Activated T-helper 1 cell treated with anti-CD3 and anti-CD28 coated beads, Interleukin-2, amount 50 U/mL, for 16 hours (primary cell): ENCODE measurements at places on chromosomes 3 and 15.
A peak's percentile ranks its signal among the peaks of the same experiment; 100 is the strongest.

- no peak for DNase-seq
Measured at GRCh38 chr3:194005930-194006501, 129.9 kb upstream of the HES1 start.

DNA sequence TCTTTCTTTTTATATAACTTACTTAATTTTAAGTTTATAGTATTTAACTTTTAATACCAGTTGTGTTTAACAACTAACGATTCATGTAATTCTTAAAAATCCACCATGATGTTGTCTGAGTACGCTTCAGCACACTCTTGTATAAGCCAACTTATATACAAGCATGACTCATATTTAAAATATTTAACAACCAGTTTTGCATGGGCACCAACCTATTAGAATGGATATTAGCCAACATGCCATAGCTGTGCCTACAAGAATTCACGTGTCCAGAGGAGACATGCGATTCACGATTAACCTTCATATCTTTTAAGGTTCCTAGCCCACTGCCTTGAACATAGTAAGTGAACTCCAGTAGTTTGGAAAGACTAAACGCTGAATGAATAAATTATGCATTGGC lies 1023.2 kb downstream of the TBL1XR1 start:
- no peak for DNase-seq

- DNase-seq: peak; percentile 0
Measured at GRCh38 chr15:55108858-55109518, 87.8 kb downstream of the RSL24D1 start.

DNA sequence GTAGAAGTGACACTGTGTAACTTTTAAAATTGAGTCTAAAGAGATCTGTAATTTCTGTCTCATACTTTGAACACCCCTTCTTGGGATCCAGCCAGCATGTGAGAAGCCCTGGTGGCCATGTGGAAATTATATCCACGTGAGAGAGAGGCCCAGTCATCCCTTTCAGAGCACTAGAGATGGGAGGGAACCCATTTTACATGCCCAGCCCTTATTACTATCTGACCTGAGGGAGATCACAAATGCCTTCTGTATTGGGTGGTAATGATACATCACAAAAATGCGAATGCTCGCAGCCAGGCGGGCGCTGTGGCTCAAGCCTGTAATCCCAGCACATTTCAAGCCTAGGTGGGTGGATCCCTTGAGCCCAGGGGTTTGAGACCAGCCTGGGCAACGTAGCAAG lies 27.3 kb upstream of the TRAK1 start:
- DNase-seq: no peak

- DNase-seq: no peak
Measured at GRCh38 chr15:41921167-41921566, 27.3 kb upstream of the SPTBN5 start.

DNA sequence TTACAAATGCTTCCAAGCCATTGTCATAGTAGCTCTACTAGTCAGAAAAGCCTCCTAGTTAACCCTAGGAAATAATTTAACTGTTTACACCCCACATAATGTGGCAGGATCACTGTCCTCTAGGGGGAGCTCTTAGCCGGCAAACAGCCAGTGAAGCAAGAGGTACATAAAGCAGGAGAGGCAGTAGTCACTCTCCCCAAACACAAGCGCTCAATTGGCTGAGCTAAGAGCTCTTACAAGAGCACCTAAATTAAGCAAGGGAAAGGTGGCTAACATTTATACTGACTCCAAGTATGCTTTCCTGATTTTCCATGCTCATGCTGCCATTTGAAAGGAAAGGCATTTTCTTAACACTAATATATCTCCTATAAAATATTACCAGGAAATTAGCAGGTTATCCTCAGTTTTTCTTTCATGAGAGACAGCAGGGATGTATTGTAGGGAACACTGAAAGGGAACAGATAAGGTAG lies 37.6 kb downstream of the NCEH1 start:
- peak; percentile 20 for DNase-seq

DNA sequence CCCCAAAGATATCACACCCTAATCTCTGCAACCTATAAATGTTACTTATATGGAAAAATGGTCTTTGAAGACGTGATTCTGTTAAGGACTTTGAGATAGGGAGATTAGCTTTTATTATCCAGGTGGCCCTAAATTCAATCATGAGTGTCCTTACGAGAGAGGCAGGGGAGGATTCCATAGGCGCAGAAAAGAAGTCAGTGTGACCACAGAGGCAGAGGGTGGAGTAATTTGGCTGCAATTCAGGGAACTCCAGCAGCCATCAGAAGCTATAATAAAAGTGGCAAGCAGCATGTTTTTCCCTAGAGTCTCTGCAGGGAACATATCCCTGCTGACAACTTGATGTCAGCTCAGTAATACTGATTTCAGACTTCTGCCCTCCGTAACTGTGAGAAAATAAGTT lies 315.2 kb upstream of the ROBO2 start:
- DNase-seq: no peak

DNA sequence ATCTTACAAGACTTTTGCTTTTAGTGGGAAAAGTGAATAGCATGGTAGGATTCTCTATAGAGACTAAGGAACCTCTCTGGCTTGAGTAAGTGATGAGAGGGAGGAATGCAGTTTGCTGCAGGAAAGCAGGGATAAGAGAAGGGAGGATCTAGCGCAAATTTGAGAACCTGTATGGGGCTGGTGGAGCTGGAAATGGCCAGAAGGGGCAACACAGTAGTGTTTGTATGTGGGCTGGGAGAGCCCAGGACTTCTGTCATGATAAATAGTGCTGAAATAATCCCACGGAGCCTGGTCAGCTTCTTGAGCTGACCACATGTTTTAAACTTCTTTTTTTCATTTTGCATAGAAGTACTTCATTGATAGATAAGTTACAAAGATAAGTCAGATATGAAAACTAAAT lies 11.2 kb upstream of the SHC4 start:
- no peak for DNase-seq

DNA sequence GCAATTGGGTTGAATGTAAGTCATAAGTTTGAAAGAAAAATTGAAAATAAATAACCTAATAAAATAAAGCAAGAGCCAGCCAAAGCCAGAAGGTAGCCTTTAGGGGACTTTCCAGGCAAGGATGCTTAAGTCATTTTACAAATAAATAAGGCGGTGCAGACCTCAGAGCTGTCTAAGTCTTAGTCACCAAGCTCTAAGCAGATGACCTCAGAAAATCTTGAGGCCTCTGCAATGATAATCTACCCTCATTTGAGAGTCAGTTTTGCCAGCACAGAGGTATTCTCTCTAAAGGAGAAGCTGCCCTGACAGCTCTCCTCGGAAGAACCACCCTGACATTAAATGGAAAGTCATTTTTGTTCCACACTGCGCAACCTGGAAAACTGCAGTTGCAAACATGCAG lies 113.9 kb downstream of the OXNAD1 start:
- DNase-seq: no peak

DNA sequence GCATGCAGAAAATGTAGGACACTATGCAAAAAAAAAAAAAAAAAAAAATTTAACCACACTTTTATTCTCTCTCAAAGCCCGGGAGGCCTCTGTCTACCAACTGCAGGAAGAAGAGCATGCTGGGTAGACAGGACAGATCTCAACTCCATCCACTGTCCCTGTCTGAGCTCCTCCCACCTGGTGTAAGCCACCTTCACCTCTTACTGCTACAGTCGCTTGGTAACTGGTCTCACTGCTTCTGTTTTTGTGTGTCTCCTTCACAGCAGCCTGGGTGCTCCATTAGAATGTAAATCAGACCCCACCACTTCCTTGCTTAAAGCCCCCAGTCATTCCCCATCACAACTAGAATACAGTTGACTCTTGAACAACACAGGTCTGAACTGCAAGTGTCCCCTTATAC lies 115.1 kb upstream of the PROK2 start:
- no peak for DNase-seq

- no peak for DNase-seq
Measured at GRCh38 chr3:107679921-107680320, 157.2 kb downstream of the BBX start.

- DNase-seq: no peak
Measured at GRCh38 chr3:59798372-59799086, 748.7 kb upstream of the CFAP20DC start.

GRCh38 chr15:68279779-68280753 lies 2.5 kb downstream of the FEM1B start:
- no peak for DNase-seq

GRCh38 chr3:50324351-50325112 lies 2.0 kb upstream of the HYAL2 start:
- DNase-seq: no peak

DNA sequence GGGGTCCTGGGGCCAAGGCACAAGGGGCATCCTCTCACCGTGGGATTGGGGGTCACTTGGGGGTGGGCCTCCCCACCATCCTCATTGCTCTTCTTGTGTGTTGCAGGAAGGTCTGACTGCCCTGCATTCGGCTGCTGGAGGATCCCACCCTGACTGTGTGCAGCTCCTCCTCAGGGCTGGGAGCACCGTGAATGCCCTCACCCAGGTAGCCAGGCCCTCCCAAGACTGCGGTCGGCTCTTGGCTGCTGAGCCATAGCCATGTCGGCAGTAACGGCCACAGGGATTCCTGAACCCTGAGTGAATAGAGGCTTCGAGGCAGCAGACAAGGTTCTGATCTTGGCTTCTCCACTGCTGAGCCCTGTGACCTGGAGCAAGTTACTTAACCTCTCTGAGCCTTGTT lies 19.7 kb downstream of the ANKDD1A start:
- no peak for DNase-seq

DNA sequence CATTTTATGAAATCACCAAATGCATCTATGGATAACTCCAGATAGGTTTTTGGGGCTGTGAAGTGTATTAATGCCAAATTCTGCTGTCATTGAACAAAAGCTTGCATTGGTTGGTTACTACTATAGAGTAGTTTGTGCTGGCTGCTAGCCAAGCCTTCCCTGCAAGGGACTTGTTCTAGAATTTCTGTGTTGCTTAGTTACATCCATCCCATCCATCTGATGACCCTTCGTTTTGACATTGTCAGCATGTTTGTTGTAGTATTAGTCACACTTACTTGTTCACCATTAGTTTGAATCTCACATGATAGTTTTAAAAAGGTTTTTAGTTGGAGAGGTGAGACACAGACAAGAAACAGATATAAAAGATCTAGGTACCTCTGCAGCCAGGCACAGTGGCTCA lies 7.0 kb upstream of the NIPA2 start:
- no peak for DNase-seq

- DNase-seq: no peak
Measured at GRCh38 chr3:190826018-190826417, 36.5 kb downstream of the GMNC start.

GRCh38 chr3:135992072-135992471 lies 26.5 kb downstream of the PPP2R3A start:
- no peak for DNase-seq

- DNase-seq: no peak
Measured at GRCh38 chr15:86892774-86893449, 813.2 kb downstream of the AGBL1 start.

DNA sequence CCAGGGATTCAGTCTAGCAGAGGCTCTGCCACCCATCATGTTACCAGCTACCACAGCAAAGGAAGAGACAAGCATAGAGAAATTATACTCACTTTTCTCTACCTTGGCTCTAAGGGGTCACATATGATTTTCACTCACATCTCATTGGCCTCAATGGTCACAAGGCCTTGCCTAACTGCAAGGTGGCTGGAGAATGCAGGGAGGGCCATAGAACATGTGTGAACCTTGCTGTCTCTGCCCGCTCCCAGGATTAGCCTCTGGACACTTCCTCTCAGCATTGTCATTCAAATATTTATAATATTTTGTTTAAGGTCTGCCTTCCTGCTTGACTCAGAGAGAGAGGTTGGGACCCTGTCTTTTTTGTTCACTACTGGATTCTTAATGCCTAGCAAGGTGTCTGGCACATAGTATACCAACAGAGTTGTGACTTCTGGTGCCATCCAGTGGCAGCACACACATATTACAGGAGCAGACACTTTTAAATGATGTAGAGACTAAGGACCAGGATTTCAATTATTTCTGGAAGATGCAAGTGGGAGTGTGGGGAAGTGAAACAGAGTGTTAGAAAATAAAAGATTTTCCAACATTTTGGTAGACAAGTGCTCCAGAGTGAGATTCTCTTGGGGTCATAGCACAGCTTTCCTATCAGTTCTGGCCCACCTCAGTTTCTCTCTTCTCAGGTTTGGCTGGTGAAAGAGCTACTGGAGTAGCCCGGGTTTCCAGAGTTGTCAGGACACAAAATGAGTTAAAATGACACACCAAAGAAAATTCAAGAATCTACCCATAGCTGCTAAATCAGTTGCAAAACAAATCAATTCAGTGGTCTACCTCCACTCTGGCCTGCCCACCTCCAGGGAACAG lies 119.0 kb upstream of the RASGRP1 start:
- DNase-seq: peak; percentile 41

DNA sequence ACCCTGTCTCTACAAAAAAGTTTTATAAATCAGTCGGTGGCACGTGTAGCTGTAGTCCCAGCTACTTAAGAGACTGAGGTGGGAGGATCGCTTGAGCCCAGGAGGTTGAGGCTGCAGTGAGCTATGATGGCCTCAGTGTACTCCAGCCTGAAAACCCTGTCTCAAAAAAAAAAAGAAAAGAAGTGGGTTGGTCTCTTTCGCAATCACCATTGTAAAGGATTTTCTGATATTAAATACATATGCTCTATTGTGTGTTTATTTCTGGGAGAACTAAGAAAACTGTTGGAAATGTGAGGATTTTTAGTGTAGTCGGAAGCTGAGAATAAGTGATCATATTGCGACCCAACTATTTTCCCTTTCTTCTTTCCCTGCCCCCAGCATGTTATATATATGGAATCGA lies 7.5 kb downstream of the ZNF710 start:
- no peak for DNase-seq

GRCh38 chr3:154729741-154730140 lies 299.8 kb upstream of the GPR149 start:
- DNase-seq: no peak

DNA sequence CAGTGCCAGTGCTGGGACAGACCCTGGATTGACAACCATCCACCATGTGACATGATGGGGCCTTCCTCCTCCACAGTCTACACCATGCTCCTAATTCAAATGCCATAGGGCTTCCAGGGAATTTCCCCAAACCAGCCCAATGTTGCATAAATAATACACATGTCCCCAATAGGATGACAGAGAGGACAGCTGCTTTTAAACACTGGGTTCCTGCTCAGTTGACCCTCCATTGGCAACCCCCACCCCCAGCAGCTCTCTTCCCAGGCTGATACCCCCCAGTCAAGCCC lies 28.3 kb upstream of the ATP2B2 start:
- DNase-seq: no peak

GRCh38 chr3:170558427-170558826 lies 27.4 kb downstream of the SLC7A14 start:
- DNase-seq: no peak

GRCh38 chr3:95721938-95722337 lies 1092.5 kb upstream of the EPHA6 start:
- no peak for DNase-seq

DNA sequence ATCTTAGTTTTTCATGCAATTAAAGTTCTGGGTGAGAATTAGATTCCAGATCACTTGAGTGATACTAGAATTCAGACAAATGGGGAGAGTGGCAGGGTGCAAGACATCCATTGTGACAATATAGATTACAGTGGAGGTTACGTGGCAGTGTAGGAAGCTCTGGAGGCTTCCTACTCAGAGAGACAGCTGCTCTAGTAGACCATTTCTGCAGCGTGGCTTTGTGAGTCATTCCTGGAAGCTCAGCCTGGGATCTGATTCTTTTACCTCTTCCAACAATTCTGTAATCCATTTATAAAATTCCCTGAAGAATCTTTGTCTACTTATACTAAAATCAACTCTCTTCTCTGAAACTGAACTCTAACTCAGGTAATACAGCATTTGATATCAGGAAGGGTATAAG lies 90.4 kb upstream of the ASB14 start:
- DNase-seq: no peak

GRCh38 chr3:149339931-149340309 lies 6.5 kb upstream of the TM4SF18 start:
- DNase-seq: no peak

GRCh38 chr3:65927576-65927975 lies 111.1 kb downstream of the MAGI1 start:
- no peak for DNase-seq
